ENCODE measurements at places on chromosomes 1 and 21.

- DNase-seq = no peak
Observed at GRCh38 chr1:31880957-31881687, 57.0 kb downstream of the PTP4A2 start.

GRCh38 chr1:208509072-208509471 is 264.9 kb upstream of the PLXNA2 start:
- no peak for DNase-seq

GRCh38 chr1:8089535-8090228 is 63.6 kb upstream of the ERRFI1 start:
- no peak for DNase-seq

GRCh38 chr1:95028954-95029353 is 43.8 kb downstream of the ALG14 start:
- no peak for DNase-seq

- DNase-seq = no peak
Observed at GRCh38 chr1:57111175-57111574, 145.4 kb upstream of the C8B start.

DNA sequence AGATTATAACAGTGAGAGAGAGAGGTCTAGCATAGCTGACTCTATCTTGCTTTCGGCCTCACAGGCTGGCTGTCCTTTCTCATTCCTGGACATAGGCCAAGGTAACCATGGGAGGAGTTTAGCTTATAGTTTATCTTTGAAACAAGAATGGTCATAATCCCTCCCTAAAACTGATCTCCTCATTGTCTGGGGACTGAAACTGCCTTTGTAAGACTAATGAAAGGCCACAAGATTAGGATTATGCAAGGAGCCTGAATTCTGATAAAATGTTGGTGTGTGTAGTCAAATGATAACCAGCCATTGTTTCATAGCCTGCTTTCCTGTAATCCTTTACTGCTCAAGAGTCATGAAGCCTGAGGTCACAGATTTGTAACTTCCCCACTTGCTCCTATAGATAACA is 131.9 kb upstream of the LYPLAL1 start:
- DNase-seq = no peak

- no peak for DNase-seq
Observed at GRCh38 chr1:30888391-30888790, 20.2 kb downstream of the SDC3 start.

GRCh38 chr1:230819976-230820375 is 48.3 kb downstream of the C1orf198 start:
- no peak for DNase-seq

DNA sequence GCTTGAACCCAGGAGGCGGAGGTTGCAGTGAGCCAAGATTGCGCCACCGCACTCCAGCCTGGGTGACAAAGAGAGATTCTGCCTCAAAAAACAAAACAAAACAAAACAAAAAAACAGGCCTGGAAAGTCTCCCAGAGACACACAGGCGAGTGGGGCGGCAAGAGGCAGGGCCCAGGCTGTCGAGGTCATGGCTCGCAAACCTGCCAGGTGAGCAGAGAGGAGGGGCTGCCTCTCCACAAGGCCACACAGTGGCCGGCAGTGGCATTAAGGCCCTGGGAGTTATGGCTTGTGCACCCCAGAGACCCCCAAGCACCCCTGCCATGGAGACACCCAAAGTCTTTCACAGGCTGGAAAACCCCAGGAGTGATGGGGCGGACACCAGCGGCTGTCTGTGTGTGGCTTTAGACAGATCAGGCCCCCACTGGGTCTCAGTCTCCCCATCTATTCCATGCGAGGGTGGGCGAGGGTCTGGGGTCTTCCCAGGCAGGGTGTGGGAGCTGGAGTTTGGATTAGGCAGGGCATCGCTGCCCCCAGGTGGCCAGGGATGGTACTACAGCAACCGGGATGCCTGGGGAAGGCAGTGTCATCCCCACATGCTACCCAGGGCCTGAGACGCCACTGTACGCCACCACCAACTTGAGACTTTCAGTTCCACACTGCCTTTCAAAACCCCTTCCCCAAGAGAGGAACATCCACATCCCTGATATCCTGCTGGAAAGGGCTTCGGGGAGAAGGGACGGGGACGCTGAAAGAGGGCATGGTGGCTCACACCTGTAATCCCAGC is 7.3 kb upstream of the CTRC start:
- peak; percentile 68 for DNase-seq

GRCh38 chr1:158150523-158150922 is 30.2 kb upstream of the CD1D start:
- no peak for DNase-seq

DNA sequence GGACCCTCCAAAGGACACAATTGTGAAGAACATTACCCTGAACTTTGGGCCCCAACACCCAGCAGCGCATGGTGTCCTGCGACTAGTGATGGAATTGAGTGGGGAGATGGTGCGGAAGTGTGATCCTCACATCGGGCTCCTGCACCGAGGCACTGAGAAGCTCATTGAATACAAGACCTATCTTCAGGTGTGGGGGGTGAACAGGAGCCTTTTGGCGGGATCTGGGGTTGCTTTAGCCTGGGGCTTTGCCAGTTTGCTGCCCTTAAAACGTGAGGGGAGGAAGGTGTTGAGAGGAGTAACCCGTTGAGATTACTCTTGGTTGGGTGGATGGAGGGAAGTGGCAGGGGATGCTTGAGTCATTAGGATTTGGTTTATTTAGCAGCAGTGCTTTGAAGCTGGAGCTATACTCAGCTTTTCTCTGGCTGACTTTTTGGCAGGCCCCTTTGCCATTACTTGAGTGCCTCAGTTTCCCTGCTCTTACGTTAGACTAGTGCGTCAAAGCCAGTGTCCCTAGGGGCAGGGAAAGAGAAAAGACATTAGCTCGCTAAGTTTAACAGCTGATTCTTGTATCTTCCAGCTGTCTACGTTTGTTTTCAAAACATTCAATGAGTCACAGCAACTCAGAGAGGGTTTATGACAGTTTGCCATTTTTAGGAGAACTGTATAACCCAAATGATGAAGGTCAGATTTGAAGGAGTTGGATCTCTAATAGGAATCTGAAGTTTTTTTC is 4.4 kb downstream of the NDUFS2 start:
- DNase-seq = no peak

All from hypothalamus (tissue), 51 donors.